CD4-positive, alpha-beta T cell (primary cell): ENCODE measurements at places on chromosomes 6 and 20.
A peak's percentile ranks its signal among the peaks of the same experiment; 100 is the strongest.

GRCh38 chr6:126020305-126021050 lies 34.1 kb downstream of the TRMT11 start:
- DNase-seq, result no peak

GRCh38 chr6:157861184-157861583 lies 38.1 kb downstream of the SNX9 start:
- DNase-seq, result no peak

DNA sequence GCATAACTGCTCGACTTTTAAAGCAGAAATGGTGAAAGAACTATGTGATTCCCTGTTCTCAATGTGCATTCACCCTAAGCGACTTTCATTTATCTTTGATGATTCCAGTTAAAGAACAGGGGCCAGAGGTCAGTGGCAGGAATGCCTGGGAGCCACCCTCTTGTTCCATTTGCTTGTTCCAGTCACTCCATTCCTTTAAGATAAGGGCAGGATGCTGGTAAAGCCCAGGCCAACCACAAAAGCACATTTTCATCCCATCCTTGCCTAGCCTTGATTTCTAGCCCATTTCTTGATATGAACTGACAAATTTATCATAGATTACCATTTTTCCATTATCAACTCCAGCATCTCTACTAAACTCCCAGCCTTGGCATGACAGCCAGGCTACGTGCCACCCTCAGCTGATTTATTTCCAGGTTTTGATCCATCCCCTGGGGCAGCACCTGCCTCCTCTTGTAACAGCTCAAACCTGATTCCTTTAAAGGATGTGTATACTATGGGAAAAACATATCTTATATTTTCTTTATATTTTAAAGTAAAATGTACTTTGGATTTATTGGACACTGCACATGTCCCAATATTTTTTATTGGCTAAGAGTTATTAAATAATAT lies 19.2 kb downstream of the HMGN3 start:
- DNase-seq, result no peak

- no peak for DNase-seq
Observed at GRCh38 chr6:160194808-160195207, 63.8 kb downstream of the SLC22A2 start.

GRCh38 chr6:106553440-106553839 lies 75.9 kb downstream of the RTN4IP1 start:
- DNase-seq, result no peak

DNA sequence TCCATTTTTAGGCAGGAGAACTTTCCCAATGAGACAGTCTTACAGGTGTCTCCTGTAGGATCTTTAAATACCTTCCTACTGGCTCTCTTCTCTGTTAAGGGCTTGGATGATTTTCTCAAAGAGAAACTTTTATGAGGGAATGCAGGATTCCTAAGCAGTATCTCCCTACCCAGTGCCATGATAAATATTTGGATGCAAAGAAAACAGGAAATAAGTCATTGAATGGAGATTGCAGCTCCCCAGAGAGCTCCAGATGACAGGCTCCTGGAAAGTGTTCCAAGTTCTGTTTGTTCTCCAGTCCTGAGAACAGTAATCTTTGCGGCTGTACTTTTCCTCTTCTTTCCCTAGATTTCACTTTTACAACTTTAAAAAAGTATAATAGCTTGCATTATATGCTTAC lies 2.4 kb upstream of the SCGN start:
- no peak for DNase-seq

DNA sequence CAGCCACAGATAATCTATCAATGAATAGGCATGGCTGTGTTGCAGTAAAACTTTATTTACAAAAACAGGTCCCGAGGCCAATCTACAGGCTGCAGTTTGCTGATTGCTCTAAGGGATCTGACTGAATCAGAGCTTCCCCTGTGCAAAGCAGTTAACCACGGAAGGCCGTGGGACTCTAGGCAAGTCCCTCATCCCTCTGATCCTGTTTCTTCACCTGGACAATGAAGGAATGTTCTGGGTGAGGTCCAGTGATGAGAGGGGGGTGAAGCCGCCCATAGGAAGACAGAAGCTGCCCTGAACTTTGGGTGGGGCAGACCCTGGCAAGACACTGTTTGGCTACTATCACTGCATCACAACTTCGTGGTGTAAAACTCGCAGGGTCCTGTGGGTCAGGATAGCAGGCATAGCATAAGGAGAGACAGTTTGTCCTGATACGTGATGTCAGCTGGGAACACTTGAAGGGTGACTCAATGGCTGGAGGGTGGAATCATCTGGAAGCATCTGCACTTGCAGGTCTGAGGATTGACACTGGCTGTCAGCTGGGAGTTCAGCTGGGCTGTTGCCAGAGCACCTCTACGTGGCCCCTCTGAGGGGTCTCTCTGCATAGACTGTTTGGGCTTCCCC lies 33.3 kb upstream of the TGM2 start:
- DNase-seq, result no peak

GRCh38 chr20:11755071-11755841 lies 162.4 kb upstream of the BTBD3 start:
- no peak for DNase-seq

DNA sequence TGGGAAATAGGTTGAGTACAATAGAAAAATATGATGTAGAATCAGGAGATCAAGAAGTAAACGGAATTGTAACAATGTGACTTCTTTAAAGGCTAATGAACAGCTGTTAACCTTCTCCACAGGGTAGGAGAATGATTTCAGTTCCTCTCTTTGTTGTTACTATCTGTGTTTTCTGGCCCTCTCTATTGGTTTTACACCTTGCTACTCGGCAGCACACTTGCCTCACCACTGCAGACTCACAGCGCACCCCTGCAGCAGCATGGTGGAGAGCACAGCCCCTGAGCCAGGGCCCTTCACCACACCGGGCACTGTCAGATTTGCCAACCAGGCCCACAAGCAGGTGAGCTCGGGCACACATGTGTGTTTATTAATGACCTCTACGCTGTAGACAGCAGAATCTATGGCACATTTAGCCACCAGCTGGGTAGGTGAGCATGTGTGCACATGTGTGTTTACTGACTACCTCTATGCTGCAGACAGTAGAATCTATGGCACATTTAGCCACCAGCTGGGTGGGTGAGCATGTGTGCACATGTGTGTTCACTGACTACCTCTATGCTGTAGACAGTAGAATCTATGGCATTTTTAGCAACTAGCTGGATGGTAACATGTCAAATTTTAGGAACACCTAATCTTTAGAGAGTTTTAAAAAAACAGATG lies 16.8 kb downstream of the SFT2D1 start:
- no peak for DNase-seq

DNA sequence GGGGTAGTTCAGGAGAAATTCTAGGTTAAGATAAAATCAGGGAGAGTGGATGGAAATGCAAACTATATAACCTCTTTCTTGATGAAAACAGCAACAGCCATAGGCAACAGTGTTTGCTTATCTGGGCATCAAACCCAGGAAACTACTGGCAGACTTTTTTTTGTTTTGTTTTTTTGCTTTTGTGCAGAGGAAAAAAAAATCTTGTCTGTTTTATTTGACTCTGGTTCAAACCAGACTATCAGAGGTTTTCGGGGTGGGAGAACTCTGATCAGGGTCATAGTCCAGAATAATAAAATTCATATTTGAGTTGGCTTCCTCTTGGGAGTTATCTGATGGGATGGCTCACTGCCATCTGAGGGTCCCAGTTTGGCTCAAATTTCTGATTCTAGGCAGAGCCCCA lies 88.8 kb upstream of the ZNFX1 start:
- no peak for DNase-seq

GRCh38 chr6:11398451-11399326 lies 138.9 kb upstream of the TMEM170B start:
- no peak for DNase-seq

DNA sequence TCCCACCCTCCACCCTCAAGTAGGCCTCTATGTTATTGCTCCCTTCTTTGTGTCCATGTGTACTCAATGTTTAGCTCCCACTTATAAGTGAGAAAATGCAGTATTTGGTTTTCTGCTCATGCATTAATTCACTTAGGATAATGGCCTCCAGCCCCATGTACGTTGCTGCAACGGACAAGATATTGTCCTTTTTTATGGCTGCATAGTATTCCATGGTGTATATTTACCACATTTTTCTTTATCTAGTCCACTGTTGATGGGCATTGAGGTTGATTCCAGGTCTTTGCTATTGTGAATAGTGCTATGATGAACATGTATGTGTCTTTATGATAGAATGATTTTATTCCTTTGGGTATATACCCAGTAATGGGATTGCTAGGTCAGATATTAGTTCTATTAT lies 64.1 kb upstream of the NNAT start:
- DNase-seq, result no peak

DNA sequence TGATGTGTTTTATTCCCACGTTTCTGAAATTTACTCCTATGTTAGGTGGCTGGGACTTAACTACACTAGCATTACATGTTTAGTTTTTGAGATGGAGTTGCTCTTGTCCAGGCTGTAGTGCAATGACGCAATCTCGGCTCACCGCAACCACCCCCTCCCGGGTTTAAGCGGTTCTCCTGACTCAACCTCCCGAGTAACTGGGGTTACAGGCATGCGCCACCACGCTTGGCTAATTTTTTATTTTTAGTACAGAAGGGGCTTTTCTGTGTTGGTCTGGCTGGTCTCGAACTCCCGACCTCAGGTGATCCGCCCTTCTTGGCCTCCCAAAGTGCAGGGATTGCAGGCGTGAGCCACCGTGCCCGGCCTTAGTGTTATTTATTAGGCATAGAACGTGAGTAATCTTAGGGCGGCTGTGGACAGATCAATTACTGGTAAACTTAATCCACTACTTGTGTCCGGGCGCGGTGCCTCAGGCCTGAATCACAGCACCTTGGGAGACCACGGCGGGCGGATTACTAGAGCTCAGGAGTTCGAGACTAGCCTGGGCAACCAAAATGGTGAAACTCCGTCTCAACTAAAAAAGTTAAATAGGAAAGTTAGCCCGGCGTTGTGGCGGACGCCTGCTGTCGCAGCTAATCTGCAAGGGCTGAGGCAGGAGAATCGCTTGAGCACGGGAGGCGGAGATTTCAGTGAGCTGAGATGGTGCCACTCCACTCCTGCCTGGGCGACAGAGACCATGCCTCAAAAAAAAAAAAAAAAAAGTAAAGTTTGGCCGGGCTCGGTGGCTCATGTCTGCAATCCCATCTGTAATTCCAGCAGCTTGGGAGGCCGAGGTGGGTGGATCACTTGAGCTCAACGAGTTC lies 123.7 kb upstream of the BTN3A2 start:
- DNase-seq, result peak; percentile 32

DNA sequence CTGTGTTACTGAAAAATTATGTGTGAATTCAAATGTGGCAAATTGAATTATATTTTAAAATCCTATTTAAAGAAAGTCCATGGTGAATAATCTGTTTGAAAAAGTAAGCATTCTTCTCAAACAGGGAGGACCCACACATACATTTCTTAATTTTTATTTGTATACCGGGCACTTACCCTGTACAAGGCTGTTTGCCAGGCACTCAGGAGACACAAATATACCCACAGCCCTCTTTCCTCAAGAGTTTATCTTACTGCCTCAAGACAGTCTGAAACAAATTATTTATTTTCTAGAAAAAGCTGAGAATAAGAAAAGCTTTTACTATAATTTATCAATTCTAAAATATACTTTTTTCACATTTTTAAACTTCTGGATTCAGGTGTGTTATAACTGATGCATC lies 114.4 kb downstream of the TASP1 start:
- DNase-seq, result no peak

DNA sequence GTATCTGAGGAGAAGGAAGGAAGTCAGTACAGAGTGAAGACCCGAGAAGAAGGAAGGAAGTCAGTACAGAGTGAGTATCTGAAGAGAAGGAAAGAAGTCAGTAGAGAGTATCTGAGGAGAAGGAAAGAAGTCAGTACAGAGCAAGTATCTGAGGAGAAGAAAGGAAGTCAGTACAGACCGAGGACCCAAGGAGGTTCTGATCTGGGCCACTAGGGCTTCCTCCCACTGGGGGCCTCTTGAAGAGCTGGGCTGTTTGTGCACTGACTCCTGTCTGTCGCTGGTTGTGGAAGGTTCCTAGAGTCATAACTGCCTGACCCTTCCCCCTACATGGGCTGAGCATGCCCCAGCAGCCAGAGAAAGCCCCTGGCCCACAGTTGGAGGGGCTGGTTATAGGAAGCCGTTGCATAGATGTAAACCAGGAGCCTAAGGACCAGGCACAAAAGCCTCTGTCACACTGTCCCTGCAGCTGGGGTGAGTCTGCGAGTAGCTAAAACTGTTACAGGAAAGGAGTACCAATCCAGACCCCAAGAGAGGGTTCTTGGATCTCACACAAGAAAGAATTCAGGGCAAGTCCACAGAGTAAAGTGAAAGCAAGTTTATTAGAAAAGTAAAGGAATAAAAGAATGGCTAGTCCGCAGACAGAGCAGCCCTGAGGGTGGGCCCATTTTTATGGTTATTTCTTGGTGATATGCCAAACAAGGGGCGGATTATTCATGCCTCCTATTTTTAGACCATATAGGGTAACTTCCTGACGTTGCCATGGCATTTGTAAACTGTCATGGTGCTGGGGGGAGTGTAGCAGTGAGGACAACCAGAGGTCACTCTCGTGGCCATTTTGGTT lies 395.9 kb downstream of the PREX1 start:
- no peak for DNase-seq

DNA sequence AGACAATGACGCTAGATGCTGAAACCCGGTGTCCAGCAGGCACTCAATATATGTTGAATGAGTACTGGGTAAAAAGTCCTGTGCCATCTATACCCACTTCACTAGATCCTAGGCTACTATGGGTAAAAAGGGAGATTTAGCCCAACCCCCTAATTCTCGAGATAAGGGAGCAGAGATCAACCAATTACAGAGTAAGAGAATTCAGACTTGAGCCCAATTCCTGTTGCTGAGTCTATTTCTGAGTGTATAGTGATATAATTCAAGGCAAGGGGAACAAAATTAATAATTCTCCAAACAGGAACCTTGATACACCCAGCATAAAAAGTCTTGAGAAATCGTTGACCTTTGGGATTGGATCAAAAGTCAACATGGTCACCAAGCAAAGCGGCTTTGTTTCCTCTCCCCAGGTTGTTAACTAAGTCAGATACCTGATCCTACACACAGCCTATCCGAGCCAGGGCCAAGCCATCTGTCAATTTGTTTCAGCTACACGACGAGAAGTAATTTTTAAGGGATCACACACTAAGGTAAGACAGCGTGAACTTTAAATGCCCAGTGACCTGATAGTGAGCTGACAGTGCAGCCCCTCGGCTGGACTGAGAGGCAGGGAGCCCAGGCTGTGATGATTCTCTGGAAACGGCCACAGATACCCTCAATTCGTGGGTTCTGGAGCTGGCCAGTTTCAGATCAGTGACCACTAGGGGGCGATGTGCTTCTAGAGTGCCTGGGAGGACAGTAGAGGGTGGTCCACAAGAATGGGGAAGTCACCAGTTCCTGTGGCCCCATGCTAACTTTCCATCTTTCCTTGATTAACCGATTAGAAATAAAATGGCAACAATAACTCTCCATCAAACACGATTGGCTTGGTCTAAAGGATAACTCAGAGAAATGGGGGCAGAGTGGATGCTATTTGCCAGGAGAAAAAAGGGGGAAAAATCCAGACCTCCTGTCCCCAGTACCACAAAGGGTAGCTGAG lies 46.2 kb downstream of the SLC22A23 start:
- DNase-seq, result peak; percentile 48

GRCh38 chr20:59696476-59696875 lies 92.1 kb downstream of the PHACTR3 start:
- DNase-seq, result no peak

- DNase-seq, result no peak
Observed at GRCh38 chr20:57746832-57747404, 37.1 kb upstream of the PMEPA1 start.
